Iris pigment epithelial cell (primary cell): ENCODE measurements at places on chromosomes 7 and 10.
A peak's percentile ranks its signal among the peaks of the same experiment; 100 is the strongest.

- no peak for DNase-seq
These were observed 198.0 kb downstream of the CAMK1D start for GRCh38 chr10:12547301-12547771.

GRCh38 chr10:114374053-114374791, 30.1 kb downstream of the AFAP1L2 start:
- DNase-seq: no peak

DNA sequence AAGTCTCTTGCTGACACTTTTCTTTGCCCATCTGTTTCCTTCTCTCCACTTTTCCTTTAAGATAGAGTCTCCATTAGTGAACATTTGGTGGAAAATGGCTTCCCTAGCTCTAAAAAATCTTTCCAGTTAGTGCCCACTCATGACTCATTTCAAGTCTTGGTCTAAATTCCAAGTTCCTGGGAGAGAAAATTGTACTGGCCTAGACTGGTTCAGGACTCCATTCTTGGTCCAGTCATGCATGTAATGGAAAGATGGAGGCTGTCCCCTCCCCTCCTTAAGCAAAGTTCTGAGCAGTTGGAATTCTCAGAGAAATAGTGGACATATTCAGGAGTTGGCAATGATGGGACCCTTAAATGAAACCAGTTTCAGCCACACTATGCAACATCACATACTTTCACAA, 3.8 kb upstream of the ALDH18A1 start:
- DNase-seq: peak; percentile 63

GRCh38 chr10:14674376-14675050, 100.2 kb downstream of the FAM107B start:
- DNase-seq: no peak

DNA sequence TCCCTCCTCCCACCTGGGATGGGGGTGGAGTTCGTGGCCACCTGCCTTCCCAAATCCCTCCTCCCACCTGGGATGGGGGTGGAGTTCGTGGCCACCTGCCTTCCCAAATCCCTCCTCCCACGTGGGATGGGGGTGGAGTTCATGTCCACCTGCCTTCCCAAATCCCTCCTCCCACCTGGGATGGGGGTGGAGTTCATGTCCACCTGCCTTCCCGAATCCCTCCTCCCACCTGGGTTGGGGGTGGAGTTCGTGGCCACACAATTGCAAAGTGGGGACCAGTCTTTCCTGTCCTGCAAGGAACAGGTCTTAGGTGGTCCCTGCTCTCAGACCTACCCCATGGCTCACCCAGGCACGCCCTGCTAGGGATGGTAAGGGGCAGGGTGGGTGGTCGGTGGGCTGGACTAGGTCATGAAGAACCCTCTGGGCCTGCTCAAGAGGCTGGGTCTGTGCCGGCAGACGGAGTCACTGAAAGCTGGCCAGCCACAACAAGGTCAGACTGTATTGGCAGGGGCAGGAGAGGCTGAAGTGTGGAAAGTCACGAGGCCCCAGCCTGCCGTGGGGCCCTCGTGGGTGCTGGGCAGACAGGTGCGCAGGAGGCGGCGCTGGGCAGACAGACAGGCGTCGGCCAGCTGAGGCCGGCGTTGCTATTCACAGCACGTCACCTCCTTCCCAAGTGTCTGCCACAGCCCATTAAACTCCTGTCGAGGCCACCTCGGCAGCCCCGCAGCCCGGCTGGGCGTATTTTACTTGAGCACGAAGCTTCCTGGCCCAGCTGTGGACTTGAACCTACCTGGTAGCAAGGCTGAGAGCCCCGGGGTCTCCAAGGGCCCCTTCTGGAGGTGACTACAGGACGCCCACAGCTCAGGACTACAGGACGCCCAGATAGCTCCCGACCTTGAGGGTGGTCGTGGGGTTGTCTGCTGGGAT, 4.1 kb downstream of the KNDC1 start:
- DNase-seq: no peak

- DNase-seq: no peak
These were observed 171.0 kb upstream of the FOXP2 start for GRCh38 chr7:114243646-114244045.

DNA sequence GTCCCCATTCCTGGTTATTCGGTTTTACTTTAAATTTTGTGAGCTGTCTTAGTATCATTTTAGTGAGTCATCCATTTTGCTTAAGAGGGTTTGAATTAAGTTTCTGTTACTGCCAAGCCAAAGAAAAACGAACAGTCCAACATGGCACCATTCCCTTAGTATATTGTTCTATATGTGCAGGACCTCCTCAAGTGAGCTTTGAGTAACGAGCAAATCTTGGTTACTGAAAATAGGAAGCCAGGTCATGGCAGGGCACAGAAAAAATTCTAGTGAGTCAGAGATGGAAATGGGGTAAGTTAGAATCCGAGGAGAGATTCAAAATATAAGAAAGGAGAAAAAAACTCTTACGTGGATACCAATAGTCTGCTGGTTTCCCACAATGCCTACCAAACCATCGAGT, 292.9 kb downstream of the BAMBI start:
- peak; percentile 84 for DNase-seq

GRCh38 chr10:99758211-99758891, 24.1 kb upstream of the ABCC2 start:
- peak; percentile 88 for DNase-seq

DNA sequence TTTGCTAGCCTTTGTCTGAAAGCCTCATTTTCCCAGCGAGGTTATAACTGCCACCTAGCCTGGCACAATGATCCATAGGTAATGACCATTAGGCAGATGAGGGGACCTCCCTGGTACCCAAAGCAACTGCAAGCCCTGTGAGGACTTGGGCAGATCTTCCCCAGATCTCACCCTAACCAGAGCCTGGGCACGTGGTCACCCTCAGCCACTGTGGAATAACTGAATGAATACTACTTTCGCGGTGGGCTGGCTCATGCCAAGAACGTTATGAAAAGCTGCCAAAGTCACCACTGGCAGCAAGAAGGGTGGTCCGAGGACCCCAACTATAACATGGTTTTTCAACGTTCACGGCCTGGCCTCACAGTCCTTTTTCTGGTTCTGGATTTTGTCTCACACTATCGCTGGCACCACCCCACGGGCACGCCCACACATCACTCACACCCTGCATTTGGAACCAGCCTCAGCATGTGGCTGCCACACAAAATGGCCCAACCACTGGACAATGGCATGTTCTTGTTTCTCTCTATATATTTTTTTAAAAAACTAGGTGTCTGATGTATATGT, 3.4 kb downstream of the PRKAG2 start:
- no peak for DNase-seq

- peak; percentile 88 for DNase-seq
These were observed 52.7 kb downstream of the NHLRC2 start for GRCh38 chr10:113907166-113907565.

DNA sequence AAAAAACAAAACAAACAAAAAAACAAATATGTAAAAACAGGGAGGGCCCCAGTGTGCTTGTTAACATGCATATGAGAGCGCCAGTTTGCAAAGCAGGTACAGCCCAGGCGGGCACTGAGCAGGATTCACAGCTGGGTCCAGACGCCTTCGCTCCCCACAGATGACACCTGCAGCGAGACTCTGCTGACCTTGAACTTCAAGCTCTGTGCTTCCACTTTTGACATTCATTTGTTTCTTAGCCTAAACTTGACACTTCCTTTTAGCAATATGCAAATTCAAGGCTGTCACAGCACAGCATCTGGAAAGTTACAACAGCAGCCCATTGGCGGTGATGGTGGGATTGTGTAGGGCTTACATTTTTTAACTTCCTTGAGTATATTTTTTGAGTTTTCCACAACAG, 88.8 kb upstream of the TNS3 start:
- DNase-seq: no peak

GRCh38 chr10:5600908-5601307, 65.5 kb downstream of the ASB13 start:
- peak; percentile 64 for DNase-seq

GRCh38 chr7:158050441-158050977, 537.1 kb downstream of the PTPRN2 start:
- no peak for DNase-seq

DNA sequence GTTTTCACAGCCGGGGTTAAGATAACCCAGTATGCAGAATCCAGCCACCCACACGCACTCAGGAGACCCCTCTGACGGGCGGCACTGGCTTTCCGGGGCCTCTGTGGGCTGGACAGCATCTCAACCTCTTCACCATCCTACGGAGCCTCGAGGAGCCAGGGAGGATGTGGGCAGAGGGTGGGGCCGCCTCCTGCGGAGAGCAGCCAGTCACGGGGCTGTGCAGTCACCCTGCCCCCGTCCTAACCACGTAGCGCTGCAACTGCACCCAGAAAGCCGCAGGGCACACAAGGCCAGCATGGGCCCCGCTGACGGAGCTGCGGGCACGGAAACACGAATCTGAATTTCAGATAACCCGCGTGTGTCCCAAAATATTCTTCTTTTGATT, 270.3 kb downstream of the ELFN1 start:
- peak; percentile 60 for DNase-seq

GRCh38 chr10:20888620-20889330, 8.3 kb downstream of the NEBL start:
- no peak for DNase-seq
